HFFc6 (cell line): ENCODE measurements at places on chromosomes 3 and 15. TPM values are rescaled to one million over a fixed set of nuclear protein-coding genes. Genes with fewer than 3 reads are reported as not detected.

GRCh38 chr3:64546856-64547255 lies 140.9 kb downstream of the ADAMTS9 start:
- DNase-seq = no peak

DNA sequence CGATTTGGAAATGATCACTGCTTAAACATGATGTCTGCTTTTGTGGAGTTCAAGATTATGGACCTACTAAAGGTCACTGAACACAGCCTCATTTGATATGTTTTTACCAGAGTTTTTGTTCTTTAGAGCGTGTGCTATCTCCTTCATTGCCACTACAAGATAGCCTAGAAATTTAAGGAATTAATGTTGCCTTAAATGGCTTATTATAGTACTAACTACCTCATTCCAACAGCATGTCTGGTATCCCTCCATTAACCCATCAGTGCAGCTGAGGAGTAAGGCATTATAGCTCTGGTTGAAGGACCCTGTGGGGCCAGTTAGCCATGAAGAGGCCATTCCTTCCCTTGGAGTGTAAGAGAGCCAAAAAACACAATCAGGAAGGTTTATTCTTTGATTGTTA lies 2.3 kb upstream of the FAM43A start:
- no peak for DNase-seq

GRCh38 chr15:85766001-85766831 lies 28.5 kb downstream of the KLHL25 start:
- DNase-seq = no peak

Gene SNTN
- not detected in 3 replicates for total RNA-seq

Gene SETMAR
- total RNA-seq = 6.9 to 9.0 TPM (median 7.1 TPM) in 3 replicates

Gene B3GNT5
- total RNA-seq = not detected in 3 replicates

Gene CISH
- total RNA-seq = 0.50 to 1.2 TPM (median 0.99 TPM) in 3 replicates

- no peak for DNase-seq
These were observed 134.0 kb downstream of the CHL1 start for GRCh38 chr3:330494-331115.

GRCh38 chr3:111761309-111761795 lies 97.7 kb upstream of the PHLDB2 start:
- peak; percentile 80 for DNase-seq

- no peak for DNase-seq
These were observed 241.6 kb upstream of the KBTBD8 start for GRCh38 chr3:66756468-66757036.

Gene EPHA6
- total RNA-seq = not detected in 3 replicates

DNA sequence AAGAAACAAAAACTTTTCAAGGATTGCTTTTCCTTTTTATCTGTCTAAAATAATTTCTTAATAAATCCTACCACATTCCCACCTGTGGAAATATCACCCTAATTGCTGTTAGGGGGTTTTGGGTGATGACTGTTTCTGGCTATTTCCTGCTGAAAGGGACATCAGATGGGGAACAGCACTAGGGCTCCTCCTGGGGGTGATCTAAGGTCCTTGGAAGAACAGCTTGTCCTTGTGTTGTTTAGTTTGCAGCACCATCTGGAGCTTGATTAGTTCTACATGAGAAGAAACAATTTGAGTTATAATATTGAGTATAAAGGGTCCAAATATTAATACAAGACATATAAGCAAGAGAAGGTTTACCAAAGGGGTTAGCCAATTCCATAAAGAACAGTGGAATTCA lies 18.7 kb downstream of the OR5H15 start:
- no peak for DNase-seq

DNA sequence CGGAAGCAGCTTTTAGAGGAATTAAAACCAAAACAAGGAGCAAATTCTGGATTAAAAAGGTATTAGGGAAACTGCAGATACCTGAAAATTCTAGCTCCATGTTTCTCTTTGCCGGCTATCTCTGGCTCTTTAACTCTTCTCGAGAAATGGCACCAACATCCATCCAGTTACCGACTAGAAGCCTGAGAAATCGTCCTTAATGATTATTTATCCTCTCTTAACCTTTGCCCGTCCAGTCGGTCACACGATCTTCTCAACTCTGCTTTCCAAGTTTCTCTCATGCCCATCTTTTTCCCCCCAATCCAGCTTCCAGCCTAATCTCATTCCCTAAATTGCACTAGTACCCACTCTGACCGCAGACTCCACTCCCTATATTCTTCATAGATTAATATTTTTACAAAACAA lies 596 bp upstream of the SGO1 start:
- no peak for DNase-seq

DNA sequence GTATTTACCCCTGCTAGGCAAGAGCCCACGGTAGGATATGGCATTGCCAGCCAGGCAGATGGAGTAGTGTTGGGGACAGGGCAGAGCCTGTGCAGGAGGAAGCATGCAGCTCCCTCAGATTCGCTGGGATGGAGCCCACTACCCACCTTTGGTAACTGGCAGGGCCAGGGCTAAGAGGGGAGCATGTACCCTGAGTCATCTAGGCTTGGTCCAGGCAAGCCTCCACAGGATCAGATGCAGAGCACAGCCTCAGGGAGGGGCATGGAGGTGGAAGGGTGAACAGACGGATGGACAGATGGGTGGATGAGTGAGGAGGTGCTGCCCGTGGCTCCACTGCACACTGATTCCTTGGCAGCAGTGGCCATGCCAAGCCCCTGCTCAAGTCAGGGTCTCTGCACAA lies 33.0 kb downstream of the IL20RB start:
- DNase-seq = no peak

DNA sequence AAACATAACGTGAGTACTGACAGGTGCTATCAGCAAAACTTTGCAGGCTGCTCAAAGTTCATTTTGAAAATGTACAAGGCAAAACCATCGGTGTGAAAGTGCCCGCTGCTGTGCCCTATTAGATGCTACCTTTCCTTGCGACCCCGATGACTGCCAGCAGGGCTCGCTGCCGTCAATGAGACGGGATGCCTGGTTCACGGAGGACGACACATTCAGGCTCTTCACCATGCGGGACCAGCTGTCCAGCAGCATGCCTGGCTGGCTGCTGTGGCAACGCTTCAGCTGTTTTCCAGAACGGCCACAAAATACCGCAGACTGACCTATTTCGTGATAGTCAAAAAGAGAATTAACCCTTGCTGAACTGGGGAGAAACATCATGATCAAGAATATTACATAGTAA lies 92.7 kb upstream of the OCA2 start:
- DNase-seq = peak; percentile 68

DNA sequence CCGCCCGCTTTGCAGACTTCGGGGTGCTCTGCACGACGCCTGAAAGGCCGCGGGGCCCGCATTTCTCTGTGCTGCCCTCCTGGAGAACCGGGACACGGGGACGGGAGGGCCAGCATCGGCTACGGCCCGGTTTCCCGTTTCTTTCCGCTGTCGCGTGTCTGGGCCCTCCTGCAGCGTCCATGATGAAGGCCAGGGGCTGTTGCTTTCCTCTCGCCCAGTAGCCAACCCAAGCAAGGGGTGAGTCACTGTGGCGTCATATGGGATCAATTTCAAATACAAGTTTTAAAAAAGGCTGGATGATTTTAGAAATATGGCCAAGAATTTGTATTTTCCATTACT lies 435 bp downstream of the SLC35G2 start:
- peak; percentile 75 for DNase-seq

DNA sequence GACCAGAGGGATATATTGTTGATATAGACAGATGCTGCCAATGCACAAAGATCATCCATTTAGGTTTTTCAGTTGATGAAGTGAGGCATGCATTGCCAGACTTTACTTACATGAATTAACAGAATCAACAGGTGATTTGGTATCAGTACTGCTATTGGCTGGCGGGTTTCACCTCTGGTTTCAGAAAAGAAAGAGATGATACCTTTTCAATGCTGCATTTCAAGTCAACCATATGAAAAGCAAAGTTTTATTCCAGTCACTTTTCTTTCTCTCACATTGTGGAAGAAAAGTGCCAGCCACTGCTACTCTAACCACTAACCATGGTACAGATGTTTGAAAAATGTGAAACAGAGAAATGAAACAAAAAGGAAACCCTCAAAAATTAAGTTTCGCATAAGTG lies 289.1 kb downstream of the TIGIT start:
- DNase-seq = no peak

DNA sequence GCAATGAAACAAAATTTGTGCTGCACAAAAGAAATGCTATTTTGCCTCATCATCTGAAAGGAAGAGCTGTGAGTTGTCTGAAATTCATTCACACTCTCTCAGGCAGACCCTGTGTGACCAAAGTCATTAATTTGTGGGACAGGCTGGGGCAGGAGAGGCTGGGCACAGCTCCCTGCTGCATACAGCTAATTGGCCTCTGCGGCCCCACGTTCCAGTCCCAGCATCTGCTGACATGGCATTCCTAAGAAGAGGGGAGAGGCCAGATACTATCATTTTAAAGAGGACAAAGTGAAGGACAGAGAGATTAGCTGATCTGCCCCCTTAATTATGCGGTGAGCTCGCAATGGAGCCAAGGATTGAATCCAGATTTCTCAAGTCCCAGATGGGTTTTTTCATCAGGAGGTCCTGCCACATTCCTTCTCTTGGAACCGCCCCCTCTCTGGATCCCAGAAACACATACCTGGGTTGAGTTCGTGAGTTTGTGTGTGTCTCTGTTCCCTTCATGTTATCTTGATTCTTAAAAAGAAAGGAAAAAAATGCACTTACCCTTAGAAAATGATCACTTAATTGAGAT lies 25.1 kb downstream of the POLR2M start:
- DNase-seq = no peak

DNA sequence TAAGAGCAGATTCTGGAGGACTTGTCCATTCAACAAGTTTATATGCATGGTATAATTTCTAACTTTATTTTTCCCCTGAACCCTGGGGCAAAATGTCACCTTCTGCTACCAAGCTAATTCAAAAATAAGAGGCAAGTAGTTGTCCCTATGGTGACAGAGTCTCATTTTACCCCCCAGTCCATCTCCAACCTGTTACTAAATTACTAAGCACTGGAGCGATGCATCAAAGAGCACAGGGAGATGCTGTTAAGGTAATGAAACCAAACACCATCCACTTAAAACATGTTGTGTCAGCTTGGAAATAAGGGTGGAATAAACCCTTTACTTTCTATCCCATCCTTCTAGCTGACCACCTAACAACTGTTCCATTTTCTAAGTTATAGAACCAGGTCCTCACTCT lies 417.4 kb upstream of the ATP11B start:
- DNase-seq = no peak

DNA sequence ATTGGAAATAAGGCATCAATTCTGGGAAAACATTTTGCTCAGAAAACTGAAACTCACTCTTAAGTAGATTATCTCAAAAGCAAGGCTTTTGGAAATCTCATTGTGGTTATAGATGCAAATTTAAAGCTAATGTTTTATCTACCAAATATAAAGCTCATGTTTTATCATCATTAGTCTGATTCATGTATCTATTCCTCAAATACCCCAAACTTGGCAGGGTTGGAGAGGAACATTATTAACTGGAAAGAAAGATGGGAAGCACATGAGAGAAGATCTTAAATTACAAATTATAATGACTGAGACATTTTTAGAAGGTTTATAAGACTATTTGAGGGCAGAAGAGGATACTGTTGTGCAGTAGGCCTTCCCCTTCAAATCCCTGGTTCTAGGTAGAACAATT lies 137.3 kb upstream of the TGFBR2 start:
- DNase-seq = no peak

Gene PLD1
- total RNA-seq = 5.0 to 7.2 TPM (median 6.4 TPM) in 3 replicates

DNA sequence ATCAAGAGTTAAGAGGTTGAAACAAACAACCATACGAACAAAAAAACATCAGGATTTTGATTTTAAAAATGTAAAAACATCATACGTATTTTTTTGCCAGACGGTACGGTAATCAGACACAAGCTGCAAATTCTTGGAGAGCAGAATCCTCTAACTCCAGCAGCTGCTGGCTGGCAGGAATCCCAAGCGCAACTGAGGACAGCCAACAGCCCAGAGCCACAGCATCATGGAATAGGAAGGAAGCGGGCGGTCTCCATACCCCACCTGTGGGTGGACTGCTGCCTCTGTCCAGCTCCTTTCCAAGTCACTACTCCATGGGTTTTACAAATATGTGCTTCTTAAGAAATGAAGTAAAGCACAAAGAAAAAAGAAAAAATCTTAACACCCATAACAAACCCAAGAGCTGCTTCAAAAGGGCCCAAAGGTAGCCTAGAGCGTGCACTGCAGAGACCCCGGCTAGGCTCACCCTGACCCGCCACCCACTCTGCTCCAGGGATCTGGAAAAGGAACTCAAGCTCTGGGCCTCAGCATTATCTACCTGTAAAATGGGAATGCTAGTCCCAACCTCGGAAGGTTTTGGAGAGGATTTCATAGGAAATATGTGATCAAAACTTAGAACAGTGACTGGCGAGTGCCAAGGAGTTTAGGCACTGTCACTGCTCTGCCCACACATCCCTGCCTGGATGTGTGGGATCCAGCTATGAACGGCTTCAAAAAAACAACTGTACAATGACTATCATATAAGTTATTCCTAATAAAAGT lies 33.4 kb downstream of the ZXDC start:
- DNase-seq = no peak

DNA sequence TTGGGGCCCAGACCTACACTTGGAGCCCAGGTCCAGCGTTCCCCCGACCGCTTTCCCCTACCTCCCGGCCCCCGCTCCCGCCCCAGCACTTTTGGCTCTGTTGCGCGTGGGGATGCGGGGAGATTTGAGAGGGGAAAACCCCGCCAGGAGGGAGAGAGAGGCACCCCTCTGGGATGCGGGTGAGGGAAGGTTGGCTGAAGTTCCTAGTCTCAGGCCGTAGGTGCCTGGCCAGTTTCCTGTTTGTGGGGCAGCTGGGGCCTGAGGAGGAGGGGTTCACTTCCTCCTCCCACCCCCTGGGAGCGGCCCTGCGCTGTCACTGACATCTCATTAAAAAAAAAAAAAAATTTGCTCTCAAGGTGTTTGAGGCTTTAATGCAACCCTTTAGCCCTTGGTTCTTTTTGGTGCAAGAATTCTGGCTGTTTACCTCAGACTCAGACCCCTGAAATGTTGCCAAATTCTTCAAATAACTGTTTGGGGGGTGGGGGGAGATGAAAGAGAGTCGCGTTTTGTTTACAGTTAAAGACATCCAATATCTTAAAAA lies 2.6 kb downstream of the FAM43A start:
- no peak for DNase-seq

Gene LIPH
- total RNA-seq = 0.16 to 1.6 TPM (median 1.3 TPM) in 3 replicates

Gene EFHB
- total RNA-seq = 0.59 to 1.4 TPM (median 0.89 TPM) in 3 replicates

Gene ZNF148
- 41.4 to 45.8 TPM (median 44.5 TPM) in 3 replicates for total RNA-seq

DNA sequence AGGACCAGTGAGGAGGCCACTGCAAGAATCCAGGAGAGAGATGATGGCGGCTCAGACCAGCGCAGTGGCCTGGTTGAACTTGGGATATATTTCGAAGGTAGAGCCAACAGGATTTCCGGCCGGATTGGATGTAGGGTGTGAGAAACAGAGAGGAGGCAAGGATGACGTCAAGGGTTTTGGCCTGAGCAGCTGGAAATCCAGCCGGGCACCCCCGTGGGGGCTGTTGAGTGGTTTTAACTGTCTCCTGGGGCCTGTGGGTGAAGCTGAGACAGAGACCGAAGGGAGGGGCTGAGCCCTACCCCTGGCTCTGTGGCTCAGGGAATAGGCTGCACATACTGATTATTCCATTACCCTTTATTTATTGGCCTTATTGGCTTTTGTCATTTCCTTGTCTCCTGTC lies 45.7 kb downstream of the EXOG start:
- no peak for DNase-seq

GRCh38 chr3:177982034-177982433 lies 554.2 kb upstream of the KCNMB2 start:
- DNase-seq = no peak

GRCh38 chr3:14398797-14399106 lies 3.7 kb upstream of the SLC6A6 start:
- no peak for DNase-seq

GRCh38 chr3:50415061-50415460 lies 55.7 kb upstream of the TMEM115 start:
- no peak for DNase-seq
